ENCODE measurements at places on chromosomes 7 and 10. TPM values are rescaled to one million over a fixed set of nuclear protein-coding genes. Genes with fewer than 3 reads are reported as not detected.

DNA sequence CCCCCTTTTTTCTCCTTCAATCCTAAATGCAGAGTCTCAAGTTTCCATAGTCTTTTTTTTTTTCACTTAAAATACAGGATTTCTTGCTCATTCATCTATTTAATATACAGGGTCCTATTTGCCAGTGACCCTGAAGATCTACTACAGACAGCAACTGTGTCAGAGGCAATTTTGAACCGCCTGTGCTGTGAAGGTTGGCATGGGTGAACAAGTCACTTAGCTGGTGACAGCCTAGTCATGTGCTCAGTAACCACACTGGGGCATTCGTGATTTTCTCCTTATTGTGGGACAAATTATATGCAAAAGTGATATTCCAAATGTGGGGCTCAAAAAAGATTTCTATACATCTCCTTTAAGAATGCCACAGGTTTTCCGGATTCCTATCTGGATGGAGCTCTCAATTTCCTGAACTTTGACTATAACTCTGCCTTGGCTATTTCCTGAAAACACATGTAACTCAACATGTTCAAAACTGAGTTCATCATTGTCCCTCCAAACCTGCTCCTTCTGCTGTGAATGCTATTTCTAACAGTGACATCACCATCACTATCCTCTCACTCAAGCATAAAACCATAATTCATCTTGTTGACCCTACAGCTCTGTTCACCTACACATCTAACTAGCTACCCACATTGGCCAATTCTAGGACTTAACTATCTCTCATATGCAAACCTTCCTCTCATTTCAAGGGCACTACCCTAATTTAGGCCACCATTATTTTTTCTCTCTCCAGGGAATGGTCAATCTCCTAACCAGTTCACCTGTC lies 36.7 kb downstream of the CDK6 start:
- no peak for DNase-seq

GRCh38 chr10:63133821-63134557 lies 861 bp downstream of the NRBF2 start:
- DNase-seq, result no peak

The SPDYE5 gene
- 0.14 TPM for total RNA-seq

GRCh38 chr10:615583-616152 lies 73.8 kb downstream of the DIP2C start:
- DNase-seq, result no peak

GRCh38 chr10:95628786-95629185 lies 27.7 kb downstream of the ALDH18A1 start:
- DNase-seq, result no peak

GRCh38 chr7:158067219-158067930 lies 520.2 kb downstream of the PTPRN2 start:
- DNase-seq, result no peak

DNA sequence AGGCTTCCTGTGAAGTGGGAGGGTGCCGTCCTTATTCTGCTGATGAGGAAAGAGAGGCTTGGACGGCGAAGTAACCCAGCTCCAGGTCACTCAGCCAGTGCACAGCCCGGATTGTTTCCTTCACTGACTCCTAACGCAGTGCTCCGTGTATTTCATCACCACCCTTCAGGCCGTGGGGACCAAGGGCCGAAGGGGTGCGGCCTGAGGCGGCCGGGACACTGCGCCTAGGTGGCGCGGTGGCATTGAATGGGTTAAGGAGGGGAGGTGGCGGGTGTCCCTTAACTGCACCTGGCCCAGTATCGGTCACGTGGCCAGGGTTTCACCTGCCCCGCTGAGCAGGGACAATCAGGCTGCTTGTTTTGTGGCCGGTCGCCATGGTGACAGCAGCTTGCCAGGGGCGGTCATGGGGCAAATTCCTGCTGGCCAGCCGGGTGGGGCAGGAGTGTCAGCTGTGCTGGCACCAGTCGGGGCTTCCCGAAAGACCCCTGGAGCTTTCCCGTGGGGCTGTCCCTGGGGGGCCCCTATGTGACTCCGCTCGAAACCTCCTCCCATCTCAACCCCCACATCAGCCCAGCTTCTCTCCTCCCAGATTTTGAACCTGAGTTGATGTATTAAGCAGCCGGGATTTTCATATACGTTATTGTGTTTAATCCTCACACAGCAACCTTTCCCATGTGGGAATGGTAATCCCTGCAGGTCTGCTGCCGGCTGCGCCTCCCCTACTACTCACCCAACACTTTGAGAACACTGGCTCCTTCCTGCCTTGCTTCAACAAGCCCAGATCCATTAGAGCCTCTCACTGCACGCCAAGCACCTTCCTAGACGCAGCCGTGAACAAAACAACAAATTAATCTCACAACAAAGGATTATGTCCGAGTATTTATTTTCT lies 4.4 kb upstream of the ABHD11 start:
- no peak for DNase-seq

The PTPN20 gene
- 2.4 TPM for total RNA-seq

The CPA2 gene
- not detected for total RNA-seq

DNA sequence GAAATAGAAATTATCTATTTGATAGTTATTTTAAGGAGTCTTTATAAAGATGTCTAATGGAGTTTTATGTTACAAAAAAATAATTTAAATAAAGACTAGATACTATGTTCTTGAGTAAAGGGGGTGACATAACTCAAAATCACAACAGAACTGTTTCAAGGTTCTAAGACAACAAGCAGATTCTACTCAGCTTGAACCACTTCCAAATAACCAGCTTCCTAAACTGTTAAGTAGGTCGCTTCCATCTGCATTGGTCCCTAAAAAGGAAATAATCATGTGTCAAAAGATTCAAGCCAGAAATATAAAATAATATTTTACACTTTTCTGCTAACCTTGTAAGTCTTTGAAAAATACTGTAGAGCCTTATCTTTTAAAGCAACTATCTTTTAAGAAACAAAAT lies 14.1 kb downstream of the SEM1 start:
- DNase-seq, result no peak

DNA sequence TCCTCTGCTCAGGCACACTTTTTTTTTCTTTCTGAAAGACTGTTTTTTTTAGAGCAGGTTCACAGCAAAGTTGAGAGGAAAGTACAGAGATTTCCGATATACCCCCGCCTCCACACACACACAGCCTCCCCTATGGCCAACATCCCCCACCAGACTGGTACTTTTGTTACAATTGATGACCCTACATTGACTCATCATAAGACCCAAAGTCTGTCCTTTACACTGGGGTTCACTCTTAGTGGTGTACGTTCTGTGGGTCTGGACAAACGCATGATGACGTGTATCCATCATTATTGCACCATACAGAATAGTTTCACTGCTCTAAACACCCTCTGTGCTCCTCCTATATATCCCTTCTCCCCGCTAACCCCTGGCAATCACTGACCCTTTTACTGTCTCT lies 107.7 kb downstream of the RBM20 start:
- DNase-seq, result no peak

The MALSU1 gene
- 46.3 TPM for total RNA-seq

DNA sequence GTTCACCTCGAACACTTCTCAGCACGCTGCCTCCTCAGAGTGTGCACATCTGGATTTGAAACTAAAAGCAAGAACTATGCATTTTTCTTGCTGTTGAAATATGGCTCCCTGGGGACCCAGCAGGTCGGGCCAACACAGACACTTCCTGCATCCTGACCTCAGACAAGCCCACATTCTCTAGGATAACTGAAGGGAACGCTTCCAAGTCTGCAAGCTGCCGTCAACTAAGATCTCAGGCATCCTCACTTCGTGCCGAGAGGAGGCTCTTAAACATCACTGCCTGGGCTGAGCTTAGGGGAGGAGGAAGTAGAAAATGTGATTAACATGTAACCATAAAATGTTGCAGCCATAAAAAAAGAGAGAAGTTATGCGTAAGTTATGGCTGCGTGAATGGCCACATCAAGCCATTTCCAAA lies 65.5 kb downstream of the PYROXD2 start:
- no peak for DNase-seq

DNA sequence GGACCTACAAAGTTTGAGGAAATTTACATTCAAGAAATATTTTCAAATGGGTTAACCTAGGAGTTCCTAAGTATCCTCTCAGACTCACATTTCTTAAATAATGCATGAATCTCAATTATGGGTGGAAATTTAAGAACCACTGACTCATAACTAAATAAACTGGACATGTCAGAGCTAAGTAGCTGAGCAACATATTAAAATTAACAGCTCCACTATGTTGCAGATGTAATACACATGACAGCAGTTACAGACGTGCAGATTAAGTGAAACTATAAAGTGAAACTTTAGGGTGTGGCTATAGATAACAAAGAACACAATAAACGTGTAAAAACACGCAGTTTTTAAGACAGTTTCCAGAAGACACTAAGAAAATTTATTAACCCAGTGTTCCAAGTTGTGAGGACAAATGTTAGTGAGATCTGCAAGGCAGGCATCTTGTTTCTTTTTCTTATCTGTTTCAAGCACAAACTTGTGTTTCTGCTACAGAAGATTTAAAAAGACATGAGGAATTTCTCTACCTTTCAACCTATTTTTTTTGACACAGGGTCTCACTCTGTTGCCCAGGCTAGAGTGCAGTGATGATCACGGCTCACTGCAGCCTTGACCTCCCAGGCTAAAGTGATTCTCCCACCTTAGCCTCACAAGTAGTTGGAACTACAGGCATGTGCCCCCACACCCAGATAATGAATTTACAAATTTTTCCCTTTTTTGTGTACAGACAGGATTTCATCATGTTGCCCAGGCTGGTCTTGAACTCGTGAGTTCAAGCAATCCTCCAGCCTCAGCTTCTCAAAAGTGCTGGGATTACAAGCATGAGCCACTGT lies 25.3 kb downstream of the DNMBP start:
- no peak for DNase-seq

GRCh38 chr7:134613623-134614347 lies 32.9 kb upstream of the BPGM start:
- DNase-seq, result no peak

- DNase-seq, result no peak
Observed at GRCh38 chr7:30549931-30550493, 44.7 kb upstream of the GARS1 start.

The TNRC18 gene
- total RNA-seq, result 51.9 TPM

The KNDC1 gene
- 0.36 TPM for total RNA-seq

- DNase-seq, result no peak
Observed at GRCh38 chr7:156578978-156579430, 61.6 kb upstream of the RNF32 start.

The ATRNL1 gene
- not detected for total RNA-seq

GRCh38 chr7:55026086-55026790 lies 7.4 kb downstream of the EGFR start:
- DNase-seq, result no peak

DNA sequence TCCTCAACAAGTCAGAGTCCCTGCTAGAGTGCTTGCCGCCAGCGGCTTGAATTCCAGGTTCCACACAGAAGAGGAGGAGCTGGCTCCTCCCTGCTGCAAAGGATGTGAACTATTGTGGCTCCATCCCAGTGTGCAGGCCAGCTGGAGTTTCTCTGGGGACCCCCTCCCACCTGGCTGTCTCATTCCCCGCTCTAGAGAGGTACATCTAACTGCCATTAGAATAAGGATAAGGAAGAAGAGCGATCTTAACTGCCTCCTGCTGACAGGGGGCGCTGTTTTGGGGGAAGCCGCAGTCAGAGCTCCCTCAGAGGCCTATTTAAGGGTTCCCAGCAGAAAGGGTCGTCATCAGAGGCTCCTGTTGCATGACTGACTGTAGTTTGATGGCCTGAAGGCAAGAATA lies 40.8 kb upstream of the HECW1 start:
- no peak for DNase-seq

The SLC25A13 gene
- total RNA-seq, result 9.1 TPM

The GPR22 gene
- total RNA-seq, result not detected

The EVX1 gene
- total RNA-seq, result not detected

GRCh38 chr7:33761449-33762080 lies 143.8 kb upstream of the BMPER start:
- no peak for DNase-seq

- peak; percentile 25 for DNase-seq
Observed at GRCh38 chr10:79022565-79023230, 46.1 kb upstream of the ZMIZ1 start.

DNA sequence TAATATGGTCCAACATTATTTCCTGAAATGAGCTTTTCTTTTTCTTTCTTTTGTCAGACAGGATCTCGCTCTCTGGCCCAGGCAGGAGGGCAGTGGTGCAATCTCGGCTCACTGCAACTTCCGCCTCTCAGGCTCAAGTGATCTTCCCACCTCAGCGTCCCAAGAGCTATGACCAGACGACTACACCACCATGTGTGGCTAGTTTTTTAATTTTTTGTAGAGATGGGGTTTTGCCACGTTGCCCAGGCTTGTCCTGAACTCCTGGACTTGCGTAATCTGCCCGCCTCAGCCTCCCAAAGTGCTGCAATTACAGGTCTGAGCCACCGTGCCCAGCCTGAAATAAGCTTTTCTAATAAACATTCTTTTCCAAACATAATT lies 48.6 kb downstream of the CUL2 start:
- DNase-seq, result no peak

The NPSR1 gene
- total RNA-seq, result not detected

DNA sequence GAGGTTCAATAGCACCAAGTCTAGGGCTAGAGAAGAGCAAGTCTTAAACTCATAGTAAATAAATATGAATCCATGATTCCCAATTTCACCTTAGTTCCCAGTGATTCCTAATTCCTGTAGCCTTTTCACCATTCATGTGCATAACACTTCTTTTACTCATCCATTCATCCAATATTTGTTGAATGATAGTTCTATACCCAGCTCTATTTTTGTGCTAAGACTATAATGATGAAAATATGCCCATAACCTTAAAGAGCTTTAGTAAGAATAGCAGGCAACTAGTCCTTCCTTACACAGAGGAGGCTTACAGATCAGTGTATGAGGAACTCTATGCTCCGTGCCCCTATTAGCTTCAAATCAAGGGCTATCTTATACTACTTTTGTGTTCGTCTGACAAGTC lies 280.2 kb upstream of the CHRM2 start:
- no peak for DNase-seq

The CYP2C19 gene
- not detected for total RNA-seq

- DNase-seq, result no peak
Observed at GRCh38 chr7:137360087-137360679, 16.6 kb upstream of the PTN start.

DNA sequence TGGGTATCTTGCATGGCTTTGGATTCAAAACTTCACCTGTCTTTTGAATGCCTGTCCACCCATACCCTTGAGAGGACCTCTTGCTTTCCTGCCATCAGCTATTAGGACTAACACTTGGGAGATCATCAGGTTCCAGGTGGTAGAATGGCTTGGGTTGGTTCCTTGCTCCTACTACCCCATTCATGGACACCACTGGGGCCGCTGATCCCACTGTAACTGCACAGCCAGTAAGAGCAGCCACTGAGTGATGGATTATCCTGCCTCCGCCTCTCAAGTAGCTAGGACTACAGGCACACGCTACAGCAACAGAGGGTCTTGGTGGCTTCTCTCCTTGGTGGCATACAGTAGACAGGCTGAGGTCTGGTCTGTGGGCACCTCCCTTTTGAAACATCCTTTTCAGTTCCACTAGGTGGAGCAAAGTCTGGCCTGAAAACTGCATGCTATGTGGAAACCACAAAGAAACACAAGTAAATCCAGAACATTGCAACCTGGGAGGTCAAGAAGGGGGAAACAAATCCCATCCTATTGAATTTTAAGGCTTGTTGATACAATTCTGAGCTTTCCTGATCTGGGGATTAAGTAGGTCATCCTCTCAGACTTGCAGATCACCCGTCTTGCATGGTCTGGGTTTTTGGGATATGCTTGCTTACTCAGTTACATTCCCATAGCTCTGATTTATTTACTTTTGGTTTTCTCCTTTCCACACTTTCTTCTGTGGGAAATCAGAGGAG lies 9.4 kb downstream of the WBP1L start:
- DNase-seq, result no peak
